ENCODE measurements at places on chromosomes 5 and 9.

- DNase-seq, result no peak
Observed at GRCh38 chr5:34533582-34534522, 122.3 kb upstream of the RAI14 start.

- no peak for DNase-seq
Observed at GRCh38 chr9:120742951-120743416, 28.7 kb upstream of the MEGF9 start.

GRCh38 chr5:180138976-180139730 lies 67.6 kb upstream of the RNF130 start:
- DNase-seq, result peak; percentile 94

- no peak for DNase-seq
Observed at GRCh38 chr5:137641148-137641547, 94.7 kb downstream of the KLHL3 start.

GRCh38 chr5:74105126-74105780 lies 479.3 kb downstream of the ARHGEF28 start:
- no peak for DNase-seq

GRCh38 chr9:21653091-21653490 lies 149.3 kb upstream of the MTAP start:
- DNase-seq, result no peak

- DNase-seq, result no peak
Observed at GRCh38 chr9:3332802-3333201, 193.0 kb downstream of the RFX3 start.

GRCh38 chr9:131402738-131403492 lies 9.0 kb downstream of the PRRC2B start:
- no peak for DNase-seq

DNA sequence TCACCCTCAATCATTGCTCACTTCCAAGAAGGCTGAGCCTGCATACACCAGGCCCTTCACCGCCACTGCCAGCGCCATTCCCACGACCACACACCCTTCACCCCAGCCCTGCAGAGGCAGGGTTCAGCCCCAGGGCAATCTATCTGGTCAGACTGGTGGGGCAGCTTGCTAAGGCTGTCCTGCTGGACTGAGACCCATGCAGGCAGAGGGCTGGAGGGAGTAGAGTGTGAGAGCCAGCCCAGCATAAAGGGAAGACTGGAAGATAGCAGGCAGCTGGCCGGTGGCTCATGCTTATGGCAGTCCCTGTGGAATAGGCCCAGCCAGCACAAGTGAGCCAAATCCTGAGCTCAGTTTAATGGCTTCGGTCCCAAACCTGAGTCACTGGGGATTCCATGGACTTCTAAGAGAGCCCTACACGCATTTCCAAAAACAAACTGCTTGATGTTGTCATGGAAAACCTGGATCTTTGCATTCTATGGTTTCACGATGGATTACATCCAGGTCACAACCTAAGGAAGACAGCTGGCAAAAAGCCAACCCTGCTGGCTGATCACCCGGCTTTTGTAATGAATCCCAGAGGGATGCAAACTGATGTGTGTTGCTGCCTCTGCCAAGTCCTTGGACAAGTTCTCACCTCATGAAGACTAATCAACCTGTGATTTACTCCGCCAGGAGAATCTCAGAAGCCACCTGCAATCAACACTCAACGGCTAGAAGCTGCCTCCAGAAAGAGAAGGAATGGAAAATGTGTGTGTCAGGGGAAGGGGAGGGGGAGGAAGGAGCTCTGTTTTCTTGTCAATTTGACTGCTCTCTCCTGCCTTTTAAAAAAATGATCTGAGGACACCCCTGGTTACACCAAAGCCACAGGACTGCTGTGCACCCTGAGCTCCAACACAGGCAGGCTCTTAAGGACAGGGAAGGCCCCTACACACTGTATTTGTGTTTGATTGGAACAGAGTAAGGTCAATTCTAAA lies 143.6 kb downstream of the LHFPL2 start:
- DNase-seq, result peak; percentile 96

DNA sequence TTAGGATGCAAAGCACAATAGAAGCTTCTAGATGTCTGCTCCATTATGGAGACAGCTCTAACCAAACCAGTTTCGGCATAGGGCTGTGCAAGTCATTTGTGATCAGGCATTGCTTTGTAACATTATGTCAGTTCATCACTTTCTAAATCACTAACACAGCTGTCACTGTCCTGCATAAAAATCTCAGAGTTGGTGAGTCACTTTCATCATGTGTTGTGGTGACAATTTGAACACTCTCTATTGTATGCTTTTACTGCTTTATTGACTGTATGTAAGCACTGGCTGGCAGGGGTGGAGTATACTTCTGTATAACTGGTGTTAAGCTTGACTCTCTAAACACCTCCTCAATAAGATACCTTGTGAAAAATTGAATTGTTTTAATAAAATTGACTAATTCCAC lies 77.9 kb downstream of the SLCO4C1 start:
- DNase-seq, result no peak

GRCh38 chr9:133074111-133074651 lies 12.4 kb downstream of the CEL start:
- no peak for DNase-seq

- no peak for DNase-seq
Observed at GRCh38 chr9:117734523-117735314, 30.5 kb downstream of the TLR4 start.

- no peak for DNase-seq
Observed at GRCh38 chr9:111622626-111623025, 8.5 kb upstream of the DNAJC25 start.

DNA sequence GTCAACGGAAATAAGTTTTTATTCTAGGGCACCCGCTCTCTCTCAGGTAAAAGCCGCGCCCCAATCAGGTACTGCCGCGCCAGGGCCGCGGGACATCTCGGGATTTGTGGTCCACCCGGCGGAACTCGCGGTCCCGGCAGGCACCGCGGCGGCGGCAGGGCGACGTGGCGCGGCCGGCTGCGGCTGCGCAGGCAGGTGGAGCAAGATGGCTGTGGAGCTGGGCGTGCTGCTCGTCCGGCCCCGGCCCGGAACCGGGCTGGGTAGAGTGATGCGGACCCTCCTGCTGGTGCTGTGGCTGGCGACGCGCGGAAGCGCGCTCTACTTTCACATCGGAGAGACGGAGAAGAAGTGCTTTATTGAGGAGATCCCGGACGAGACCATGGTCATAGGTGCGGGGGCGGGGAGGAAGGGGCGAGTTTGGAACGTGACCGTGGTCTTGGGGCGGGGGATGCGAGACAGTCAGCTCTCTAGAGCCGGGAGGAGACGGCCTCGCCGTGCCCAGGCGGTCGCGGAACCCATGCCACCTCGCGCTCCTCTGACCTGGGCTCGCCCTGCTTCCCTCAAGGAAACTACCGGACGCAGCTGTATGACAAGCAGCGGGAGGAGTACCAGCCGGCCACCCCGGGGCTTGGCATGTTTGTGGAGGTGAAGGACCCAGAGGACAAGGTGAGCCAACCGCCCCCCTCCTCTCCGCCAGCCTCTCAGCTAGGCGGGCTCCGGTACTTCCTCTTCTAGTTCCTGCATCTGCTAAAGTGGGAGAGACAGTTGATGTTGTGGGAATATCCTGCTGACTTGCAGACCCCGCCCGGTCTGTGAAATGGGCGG lies at the start of gene TMED9:
Gene TMED9, plus strand, starts transcription at position 194 of the 825 bp plus-strand sequence. Its CDS starts 12 bp downstream, at position 206.
- no peak for DNase-seq

GRCh38 chr5:134451936-134452505 lies 40.3 kb upstream of the CDKN2AIPNL start:
- DNase-seq, result no peak

DNA sequence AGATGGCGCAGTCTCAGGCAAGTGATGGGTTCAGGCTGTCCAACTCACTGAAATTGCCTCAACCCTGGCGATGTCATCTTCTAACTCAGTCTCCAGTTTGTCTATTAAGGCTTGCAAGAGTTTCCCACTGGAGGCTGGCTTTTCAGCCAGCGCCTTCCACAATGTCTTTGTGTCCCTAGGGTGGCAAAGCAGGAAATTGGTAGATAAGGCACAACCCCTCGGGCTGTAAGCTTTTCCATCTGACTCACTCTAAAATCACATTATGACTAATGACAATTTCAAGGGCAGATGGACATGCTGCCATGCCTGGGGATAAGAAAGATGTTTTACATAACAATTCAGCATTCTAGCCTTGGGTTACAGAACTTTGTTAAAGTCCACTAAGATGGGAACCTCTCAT lies 61.9 kb downstream of the MROH2B start:
- no peak for DNase-seq

DNA sequence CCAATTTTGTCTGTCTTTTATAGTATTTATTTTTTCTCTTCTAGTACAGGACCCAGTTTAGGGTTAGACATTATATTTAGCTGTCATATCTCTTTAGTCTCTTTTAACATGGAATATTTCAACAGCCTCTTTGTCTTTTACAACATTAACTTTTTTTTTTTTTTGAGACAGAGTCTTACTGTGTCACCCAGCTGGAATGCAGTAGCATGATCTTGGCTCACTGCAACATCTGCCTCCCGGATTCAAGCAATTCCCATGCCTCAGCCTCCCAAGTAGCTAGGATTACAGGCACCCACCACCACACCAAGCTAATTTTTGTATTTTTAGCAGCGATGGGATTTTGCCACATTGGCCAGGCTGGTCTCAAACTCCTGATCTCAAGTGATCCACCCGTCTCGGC lies 90.1 kb downstream of the ADAMTS6 start:
- DNase-seq, result no peak

DNA sequence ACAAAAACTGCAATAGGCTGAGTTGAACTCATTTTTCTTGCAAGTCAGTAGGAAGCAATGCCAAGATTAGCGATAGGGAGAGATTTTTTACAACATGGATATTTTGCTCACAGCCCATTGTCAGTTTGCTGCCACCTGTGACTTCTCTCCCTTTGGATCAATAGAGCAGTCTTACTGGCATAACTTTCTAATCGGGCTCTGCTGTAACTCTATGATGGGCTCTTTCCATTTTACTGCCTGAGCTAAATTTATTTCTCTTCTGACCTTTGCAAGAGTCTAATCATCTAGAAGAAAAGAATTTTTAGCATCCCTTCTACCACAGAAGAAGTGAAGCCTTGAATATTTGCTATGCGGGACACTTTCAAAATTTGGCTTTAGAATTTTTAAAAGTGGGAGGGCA lies 53.6 kb upstream of the SGCD start:
- DNase-seq, result no peak

DNA sequence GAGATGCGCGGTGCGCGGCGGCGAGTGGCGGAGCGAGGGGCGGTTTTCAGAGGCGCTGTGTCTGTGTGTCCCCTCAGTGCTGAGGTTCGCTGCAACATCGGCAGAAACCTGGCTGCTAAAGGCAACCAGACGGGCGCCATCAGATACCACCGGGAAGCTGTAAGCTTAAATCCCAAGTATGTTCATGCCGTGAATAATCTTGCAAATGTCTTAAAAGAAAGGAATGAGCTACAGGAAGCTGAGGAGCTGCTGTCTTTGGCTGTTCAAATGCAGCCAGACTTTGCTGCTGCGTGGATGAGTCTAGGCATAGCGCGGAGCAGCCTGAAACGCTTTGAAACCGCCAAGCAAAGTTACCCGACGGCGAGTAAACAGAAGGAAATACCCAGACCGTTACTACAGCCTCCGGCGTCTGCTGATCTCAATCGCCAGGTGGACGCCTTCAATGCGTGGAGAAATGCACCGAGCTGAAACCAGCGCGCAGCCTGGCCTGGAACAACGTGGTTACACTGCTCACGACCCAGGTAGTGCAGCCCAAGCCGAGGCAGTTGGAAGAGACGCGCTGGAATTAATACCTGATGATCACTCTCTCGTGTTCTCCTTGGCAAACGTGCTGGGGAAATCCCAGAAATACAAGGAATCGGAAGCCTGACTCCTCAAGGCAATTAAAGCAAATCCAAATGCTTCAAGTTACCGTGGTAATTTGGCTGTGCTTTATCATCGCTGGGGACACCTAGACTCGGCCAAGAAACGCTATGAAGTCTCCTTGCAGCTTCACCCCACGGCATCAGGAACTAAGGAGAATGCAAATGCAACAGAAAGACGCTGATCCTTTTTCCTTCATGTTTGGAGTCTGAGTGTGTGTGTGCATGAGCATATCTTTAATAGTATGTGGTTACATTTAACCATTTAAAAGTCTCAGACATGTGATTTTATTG lies 15.9 kb downstream of the OR2V1 start:
- DNase-seq, result no peak

GRCh38 chr9:108383796-108384195 lies 472.0 kb downstream of the ACTL7B start:
- DNase-seq, result no peak
